ENCODE measurements at places on chromosomes 11 and 22. TPM values are rescaled to one million over a fixed set of nuclear protein-coding genes. Genes with fewer than 3 reads are reported as not detected.

GRCh38 chr11:1121813-1122663 lies 35.7 kb upstream of the MUC5AC start:
- DNase-seq: no peak

- no peak for DNase-seq
These were observed 387.9 kb upstream of the ANO3 start for GRCh38 chr11:25943777-25944661.

DNA sequence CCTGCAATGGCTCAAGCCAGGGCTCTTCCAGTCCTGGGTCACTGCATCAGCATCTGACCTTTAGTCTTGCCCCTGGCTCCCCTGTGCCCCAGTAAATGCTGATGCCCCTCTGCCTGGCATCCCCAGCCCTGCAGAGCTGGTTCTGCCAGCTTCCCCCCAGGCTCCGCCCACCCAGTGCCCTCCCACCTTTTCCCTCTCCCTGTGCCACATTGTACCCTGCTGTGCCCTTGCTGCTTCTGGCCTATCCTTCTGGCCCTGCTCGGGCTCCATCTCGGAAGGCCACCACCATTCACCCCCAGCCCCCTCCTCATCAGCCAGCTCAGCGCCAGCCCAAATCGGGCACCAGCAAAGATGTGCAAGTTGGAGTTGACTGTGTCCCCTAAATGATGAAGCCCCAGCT lies 7.4 kb downstream of the CAPN5 start:
- peak; percentile 55 for DNase-seq

DNA sequence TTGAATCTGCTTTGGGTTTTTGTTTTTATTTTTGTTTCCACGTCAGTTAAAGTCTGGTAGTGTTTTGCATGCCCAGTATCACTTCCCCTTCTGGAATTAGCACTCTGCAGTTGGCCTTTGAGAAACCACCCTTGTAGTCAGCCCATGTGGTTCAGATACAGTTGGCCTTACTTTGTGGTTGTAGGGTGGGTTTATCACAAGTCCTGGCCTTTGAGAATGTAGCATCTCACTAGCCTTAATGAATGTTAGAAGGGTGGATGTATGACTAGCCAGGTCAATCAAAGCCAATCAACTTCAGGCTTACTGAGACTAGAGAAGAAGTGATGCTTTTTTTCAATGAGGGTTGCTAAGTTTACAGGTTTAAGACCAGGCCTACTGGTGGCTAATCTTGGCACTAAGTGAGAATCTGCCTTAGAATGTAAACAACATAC lies 19.8 kb downstream of the ARL14EP start:
- DNase-seq: no peak

DNA sequence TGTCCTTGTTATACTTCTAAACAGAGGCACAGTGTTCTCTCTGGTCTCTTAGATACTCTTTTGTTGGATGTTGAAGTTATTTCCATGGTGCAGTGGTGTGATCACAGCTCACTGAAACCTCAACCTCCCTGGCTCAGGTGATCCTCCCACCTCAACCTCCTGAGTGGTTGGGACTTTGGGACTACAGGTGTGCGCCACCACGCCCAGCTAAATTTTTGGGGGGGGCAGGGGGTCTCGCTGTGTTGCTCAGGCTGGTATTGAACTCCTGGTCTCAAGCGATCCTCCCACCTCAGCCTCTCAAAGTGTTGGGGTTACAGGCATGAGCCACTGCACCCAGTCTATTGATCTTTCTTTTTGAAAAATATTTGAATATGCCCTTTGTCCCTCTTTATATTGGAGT lies 14.9 kb downstream of the ZNF74 start:
- DNase-seq: no peak

DNA sequence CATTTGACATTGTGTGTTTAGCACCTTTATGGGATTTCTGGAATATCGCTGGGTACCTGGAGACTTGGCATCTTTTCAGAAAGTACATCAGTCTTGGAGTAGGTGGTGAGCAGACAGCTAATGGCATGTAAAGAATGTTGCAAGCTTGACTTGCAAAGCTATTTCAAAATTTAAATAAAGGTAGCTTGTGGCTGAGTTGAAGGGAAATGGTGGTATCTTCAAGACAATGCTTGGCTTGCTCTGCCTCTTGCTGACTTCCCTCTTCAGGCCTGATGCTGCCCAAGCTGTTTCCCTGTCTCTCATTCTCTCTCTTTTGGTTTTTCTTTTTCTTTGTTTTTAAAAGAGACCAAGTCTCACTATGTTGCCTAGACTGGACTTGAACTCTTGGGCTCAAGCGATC lies 13.2 kb downstream of the ZNRF3 start:
- DNase-seq: no peak

DNA sequence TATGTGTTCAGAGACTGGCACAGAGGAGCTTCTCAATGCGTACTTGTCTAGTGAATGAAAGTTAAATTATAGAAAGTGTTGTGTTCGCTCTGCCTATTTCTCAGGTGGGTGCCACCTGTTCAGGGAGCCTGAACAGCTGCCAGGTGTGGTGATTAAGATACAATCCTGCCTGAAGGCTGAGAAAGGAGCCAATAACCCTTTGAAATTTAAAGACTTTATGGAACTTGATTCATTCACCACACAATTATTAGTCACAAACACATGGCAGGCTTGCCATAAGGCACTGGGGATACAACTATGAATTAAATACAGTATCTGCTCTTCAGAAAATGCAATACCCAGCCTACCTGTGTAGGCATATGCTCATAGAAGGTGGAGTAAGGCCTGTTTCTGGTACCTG lies 92.9 kb upstream of the AMOTL1 start:
- no peak for DNase-seq

GRCh38 chr11:129743112-129743815 lies 72.4 kb upstream of the TMEM45B start:
- DNase-seq: no peak

DNA sequence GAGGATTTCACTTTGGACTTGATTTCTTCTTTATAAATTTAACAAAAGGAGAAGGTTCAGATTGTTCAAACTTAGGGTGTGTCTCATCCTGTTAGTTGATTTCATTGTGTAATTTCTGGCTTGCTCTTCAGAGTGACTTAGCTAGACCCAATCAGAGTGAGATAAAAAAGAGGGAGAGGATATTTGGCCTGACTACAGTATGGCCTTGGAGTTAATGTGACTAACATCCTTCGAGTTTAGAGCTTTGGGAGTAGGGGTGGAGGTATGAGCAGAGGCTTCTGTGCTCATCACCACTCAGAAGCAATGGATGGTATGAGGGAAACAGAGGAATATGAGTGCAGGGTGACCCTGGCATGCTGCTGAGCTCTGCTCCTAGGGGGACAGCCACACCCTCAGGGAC lies 114.2 kb downstream of the ME3 start:
- DNase-seq: no peak

GRCh38 chr11:29847219-29847618 lies 169.6 kb downstream of the KCNA4 start:
- DNase-seq: no peak

GAL3ST3 gene
- total RNA-seq: 11.3 TPM

GRCh38 chr22:37202716-37203115 lies 9.6 kb downstream of the SSTR3 start:
- DNase-seq: no peak

IGSF22 gene
- 1.0 TPM for total RNA-seq

CCDC87 gene
- 0.62 TPM for total RNA-seq

COA4 gene
- total RNA-seq: 65.5 TPM

NXPE1 gene
- total RNA-seq: not detected

- DNase-seq: peak; percentile 88
These were observed 20.5 kb upstream of the SCGB1A1 start for GRCh38 chr11:62398011-62398994.

DNA sequence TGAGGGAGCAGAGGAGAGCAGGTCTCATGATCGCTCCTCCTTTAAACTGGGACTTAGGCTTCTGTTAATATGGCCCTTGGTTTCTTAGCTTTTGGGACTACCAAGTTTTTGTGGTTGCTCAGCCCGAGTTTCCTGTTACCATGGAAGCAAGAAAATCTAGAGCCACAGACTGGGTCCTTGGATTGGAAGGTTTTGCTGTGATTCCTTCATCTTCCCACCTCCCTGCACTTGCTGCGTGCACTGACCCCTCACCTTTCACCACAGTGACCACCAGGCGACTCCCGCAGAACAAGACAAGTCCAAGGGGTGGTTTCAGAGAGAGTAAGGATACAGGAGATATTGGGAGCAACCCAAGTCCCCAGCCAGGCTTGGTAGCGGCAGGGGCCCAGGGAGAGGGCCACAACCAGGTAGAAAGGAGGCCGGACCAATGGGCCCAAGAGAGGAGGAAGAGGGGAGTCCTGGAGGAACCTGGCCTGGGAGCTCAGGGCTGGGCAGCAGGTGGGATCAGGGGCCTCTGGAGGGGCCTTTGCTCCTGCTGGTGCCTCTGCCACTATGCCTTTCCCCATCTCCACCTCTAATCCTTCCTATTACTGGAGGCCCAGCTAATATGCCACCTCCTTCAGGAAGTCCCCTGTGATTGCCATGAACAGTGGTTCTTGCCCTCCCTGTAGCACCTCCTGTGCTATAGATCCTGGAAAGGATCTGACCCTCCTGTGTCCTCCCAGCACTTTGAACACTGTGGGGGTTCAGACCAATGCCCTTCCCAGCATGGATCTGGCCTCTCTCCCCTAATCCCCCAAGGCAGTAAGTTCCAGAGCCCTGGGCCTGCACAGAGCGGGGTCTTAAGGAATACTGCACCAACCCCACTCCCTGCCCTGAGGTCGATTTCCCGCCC lies 21.2 kb downstream of the CSF2RB start:
- no peak for DNase-seq

GRCh38 chr11:116725434-116726221 lies 47.2 kb downstream of the BUD13 start:
- peak; percentile 52 for DNase-seq

DGAT2 gene
- 12.2 TPM for total RNA-seq

- DNase-seq: peak; percentile 75
These were observed 40.9 kb downstream of the ATG13 start for GRCh38 chr11:46658259-46658658.

Data from right cardiac atrium (tissue), 5 donors.